ENCODE measurements at places on chromosomes 6 and 20. TPM values are rescaled to one million over a fixed set of nuclear protein-coding genes. Genes with fewer than 3 reads are reported as not detected.

OSER1 gene
- total RNA-seq, result 24.3 TPM

ZSCAN9 gene
- 9.2 TPM for total RNA-seq

THEMIS gene
- 0.37 TPM for total RNA-seq

HTR1E gene
- total RNA-seq, result not detected

BHLHE23 gene
- not detected for total RNA-seq

HLA-DQA2 gene
- 1.1 TPM for total RNA-seq

ID4 gene
- total RNA-seq, result 97.0 TPM

BICRAL gene
- total RNA-seq, result 18.5 TPM

ACTL10 gene
- total RNA-seq, result 1.4 TPM

FRMD1 gene
- total RNA-seq, result 0.14 TPM

RSPO4 gene
- total RNA-seq, result 0.24 TPM

ADGRG6 gene
- total RNA-seq, result 15.1 TPM

DNA sequence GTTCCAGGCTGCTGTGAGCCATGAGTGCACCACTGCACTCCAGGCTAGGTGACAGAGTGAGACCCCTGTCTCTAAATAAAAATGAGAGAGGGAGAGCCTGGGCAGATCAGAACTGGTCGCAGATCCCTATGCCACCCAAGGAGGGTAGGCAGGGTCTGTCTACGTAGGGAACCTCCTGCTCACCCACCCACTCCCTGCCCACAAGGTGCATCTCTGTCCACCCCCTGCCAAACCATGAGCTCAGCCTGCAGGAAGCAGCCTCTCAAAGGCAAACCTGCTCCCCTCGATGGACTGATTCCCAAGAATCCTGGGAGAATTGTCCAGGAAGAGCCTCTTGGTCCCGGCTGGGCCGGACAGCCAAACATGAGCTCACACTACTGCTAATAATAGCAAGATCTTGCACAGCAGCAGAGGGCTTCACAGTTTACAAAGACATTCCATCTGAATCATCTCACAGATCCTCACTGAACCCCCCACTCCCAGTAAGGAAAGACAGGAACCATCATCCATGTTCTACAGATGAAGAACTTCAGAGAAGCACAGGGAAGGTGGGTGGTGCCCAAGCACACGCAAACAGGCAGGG is 27.8 kb upstream of the TLDC2 start:
- peak; percentile 91 for DNase-seq

DNA sequence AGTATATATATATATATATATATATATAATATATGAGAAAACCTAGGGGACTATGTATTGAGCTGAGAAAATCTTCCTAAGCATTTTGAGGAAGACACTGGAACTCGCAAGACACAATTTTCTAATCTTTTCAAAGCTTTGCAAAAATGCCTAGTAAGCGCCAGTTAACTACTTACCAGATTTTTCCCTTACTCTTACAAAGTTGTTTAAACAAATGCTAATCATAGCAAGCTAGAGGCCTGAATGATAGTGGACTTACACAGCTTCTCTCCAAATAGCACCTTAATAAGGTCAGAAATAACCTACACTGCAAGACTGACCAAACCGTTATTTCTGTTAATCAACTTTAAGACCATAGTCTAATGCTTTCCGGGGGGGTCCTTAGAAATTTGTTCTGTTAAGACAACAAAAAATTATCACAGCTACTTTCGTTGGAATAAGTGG is 56.1 kb upstream of the HFE start:
- DNase-seq, result no peak

GRCh38 chr6:6826095-6826901 is 237.8 kb downstream of the LY86 start:
- no peak for DNase-seq

- DNase-seq, result no peak
These were observed 84.5 kb upstream of the QKI start for GRCh38 chr6:163329991-163330390.

GRCh38 chr6:135296715-135297114 is 115.6 kb downstream of the MYB start:
- DNase-seq, result no peak

DNA sequence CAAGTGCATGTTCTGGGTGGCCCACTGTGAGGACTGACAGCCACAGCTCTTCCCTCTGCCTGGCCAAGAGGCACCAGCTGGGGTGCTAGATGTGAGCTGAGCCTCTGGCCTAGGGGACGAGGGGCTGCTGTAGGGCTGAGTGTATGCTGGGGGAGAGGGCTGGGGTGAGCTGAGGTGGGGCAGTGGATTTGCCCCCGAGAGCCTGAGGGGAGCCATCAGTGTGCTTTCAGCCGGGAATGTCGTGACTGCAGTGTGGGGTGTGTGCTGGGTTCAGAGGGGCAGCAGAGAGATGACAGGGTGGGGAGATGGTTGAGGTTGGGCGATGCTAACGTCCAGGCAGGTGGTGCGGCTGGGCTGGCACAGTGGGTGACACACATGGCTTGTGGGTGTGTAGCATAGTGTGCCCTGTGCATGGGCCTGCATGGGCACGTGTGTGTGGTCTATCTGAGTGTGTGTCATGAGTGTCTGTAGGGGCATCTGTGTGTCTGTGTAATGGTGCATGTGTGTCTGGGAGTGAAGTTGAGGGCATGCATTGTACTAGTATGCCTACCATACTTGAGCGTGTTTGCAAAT is 46.0 kb upstream of the BLCAP start:
- DNase-seq, result peak; percentile 76

- no peak for DNase-seq
These were observed 63.9 kb downstream of the CHMP4B start for GRCh38 chr20:33875055-33875454.

- peak; percentile 77 for DNase-seq
These were observed at the start of gene TLDC2 for GRCh38 chr20:36875702-36876472. TSS of gene TLDC2 (plus strand) at chr20:36876138. CDS start at chr20:36876175, 37 bp downstream.

DNA sequence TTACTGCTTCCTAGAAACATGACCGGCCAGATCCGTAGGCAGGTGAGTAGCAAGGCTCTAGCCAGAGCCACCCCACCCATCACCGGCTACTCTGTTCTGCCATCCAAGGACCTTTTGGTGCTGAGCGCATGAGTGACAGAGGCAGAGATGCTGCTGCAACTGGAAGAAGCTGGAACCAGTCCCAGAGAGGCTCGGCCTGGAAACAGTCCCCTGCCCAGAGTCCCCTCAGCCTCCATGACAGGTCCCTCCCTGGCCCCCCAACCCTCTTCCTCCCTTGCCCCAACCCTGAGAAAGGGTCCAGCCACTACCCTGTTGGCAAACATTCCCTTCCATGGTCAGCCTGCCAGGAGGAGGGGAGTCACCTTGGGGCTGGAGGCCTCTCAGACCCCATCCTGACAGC is 31.9 kb downstream of the BPIFB4 start:
- DNase-seq, result peak; percentile 60

- peak; percentile 61 for DNase-seq
These were observed 37.4 kb downstream of the ANGPT4 start for GRCh38 chr20:878511-879307.
